ENCODE measurements at places on chromosomes 7 and 10.

DNA sequence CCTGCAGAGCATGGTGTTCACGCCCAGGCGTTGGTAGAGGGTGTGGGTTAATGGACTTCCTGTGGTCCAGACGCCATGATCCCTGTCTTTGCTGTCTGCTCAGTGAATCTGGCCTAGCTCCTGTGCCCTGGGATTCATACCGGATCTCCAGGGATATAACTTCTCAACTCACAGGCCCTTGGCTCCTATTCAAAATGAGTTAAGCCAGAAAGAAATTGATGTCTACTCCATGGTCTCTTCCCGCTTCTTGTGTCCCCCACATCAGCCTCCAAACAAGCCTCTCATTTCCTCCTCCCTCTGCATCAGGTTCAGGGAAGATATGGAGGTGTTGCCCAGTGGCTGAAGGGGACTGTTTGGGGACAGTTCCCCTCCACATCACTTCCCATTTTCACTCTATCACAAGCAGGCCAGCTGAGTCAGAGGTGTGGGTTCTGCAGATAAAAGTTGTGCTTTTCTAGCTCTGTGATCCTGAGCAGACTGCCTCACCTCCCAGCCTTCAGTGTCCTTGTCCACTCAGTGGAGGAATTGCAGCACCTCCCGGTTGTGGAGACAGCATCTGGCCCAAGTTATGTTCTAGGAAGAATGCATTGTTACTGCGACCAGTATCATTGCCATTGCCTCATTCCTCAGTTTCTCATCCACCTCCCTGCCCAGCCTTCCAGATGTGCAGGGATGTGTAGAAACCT lies 22.5 kb downstream of the AKR1E2 start:
- no peaks in the 10 kb centered on the region for H3K36me3 ChIP-seq
- no peaks in the 10 kb centered on the region for H3K27me3 ChIP-seq
- no peak for DNase-seq
- H3K4me3 ChIP-seq: no peak overlapping the region

- H3K4me3 ChIP-seq: peak within 1 kb of the TSS; percentile 63
- H3K27ac ChIP-seq: peak within 1 kb of the TSS; percentile 82
- DNase-seq: peak; percentile 77
- H3K36me3 ChIP-seq: no peaks in the 10 kb centered on the region
- H3K4me1 ChIP-seq: peaks cover 31% of the 10 kb centered on the region
These were observed at the start of gene ADCK2 for GRCh38 chr7:140672382-140673062. ADCK2 (plus strand) TSS chr7:140672945; CDS start chr7:140673331, 386 bp downstream.

- H3K27ac ChIP-seq: no peak overlapping the region
- no peaks in the 10 kb centered on the region for H3K4me1 ChIP-seq
- H3K27me3 ChIP-seq: no peaks in the 10 kb centered on the region
- no peak for DNase-seq
- H3K4me3 ChIP-seq: no peak overlapping the region
These were observed 45.7 kb downstream of the GRM3 start for GRCh38 chr7:86689363-86689762.

GRCh38 chr7:38211940-38212339 lies 33.9 kb downstream of the STARD3NL start:
- no peaks in the 10 kb centered on the region for H3K27me3 ChIP-seq
- DNase-seq: no peak
- H3K4me3 ChIP-seq: no peak overlapping the region
- no peak overlapping the region for H3K27ac ChIP-seq

GRCh38 chr10:131757285-131758058 lies 143.3 kb upstream of the PPP2R2D start:
- no peak overlapping the region for H3K27ac ChIP-seq
- H3K36me3 ChIP-seq: no peaks in the 10 kb centered on the region
- no peaks in the 10 kb centered on the region for H3K4me1 ChIP-seq
- H3K27me3 ChIP-seq: no peaks in the 10 kb centered on the region
- DNase-seq: no peak

GRCh38 chr7:132131196-132131595 lies 445.1 kb downstream of the PLXNA4 start:
- H3K4me3 ChIP-seq: no peak overlapping the region
- no peak overlapping the region for H3K27ac ChIP-seq
- no peaks in the 10 kb centered on the region for H3K27me3 ChIP-seq
- H3K4me1 ChIP-seq: no peaks in the 10 kb centered on the region

Data from natural killer cell (primary cell).